Amniotic stem cell (primary cell): ENCODE measurements at places on chromosomes 3 and 15.

GRCh38 chr3:143849854-143850549 is 1.7 kb upstream of the SLC9A9 start:
- DNase-seq, result peak; percentile 53

DNA sequence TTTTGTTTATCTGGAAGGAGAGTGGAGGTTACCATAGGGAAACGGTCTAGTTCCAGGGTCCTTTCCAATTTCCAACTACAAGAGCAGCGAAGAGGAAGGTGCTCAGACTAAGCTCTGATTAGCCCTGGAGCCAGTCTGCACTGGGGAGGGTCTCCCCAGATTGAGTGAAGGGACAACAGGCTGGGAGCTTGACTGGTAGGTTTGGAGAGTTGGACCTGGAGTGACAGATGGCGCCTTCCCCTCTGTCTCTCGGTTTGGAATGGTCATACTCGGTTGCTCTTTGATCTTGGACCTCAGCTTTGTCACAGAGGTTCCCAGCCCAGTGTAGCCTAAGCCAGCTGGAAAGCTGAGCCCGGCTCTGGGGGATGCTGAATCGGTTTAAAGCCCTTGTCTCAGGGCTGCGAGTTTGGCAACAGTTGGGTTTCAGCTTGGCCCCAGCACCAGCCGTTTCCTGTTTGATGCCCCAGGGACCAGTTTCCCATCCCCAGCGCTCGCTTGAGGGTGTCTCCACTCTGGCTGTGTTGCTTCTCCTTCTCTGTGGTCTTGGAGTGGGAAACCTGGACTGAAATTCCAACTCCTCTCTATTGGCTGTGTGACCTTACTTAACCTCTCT is 53.1 kb upstream of the ULK4 start:
- DNase-seq, result no peak

GRCh38 chr3:170477395-170477794 is 58.7 kb downstream of the CLDN11 start:
- no peak for DNase-seq

- no peak for DNase-seq
These were observed 20.3 kb upstream of the TNIK start for GRCh38 chr3:171480526-171480925.

- DNase-seq, result no peak
These were observed 153.2 kb downstream of the WNT5A start for GRCh38 chr3:55333923-55334322.

DNA sequence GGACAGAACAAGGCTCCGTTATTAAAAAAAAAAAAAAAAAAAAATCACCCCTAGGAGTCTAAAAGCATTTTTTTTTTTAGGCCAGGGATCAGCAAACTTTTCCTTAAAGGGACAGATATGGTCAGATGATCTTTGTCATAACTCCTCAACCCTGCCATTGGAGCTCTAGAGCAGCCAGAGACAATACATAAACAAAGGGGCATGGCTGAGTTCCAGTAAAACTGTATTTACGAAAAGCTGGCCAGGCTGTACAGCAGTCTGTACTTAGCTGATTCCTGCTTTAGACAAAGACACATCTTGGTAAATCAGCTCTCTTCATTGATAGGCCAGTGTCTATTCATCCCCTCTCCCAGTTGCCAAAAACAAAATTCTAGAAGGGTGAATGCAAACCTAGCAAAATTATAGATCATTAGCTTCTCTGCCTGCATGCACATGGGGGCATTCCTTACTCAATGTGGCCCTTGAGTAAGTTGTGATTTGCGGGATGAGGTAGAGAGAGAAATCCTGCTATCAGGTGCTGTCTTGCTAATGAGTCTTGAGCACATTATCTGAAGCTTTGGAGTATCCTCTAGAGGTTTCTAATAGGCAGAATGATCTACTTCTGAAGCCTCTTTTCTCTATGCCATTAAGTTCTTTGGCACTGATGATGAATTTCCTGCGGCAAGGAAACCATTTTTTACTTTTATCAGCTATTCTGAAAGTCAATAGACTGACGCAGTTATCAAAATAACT is 35.2 kb downstream of the SENP8 start:
- no peak for DNase-seq

DNA sequence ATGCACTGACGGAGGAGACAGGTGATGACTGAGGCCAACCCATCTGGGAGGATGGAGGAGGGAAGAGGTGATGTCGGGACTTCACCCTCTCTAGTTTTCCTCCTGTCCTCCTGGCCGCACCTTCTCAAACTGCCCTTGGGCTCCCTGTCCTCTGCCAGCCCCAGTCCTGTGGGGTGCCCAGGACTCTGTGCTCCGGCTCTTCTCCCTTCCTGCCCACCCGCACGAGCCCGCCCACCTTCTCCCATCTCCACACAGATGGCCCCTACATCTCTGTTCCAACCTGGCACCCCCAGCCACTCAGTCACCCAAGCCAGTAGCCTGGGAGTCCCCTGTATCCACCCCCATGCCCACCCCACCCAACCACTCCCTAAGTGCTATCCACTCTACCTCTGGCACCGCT is 206.7 kb upstream of the LINGO1 start:
- DNase-seq, result no peak
